ENCODE measurements at places on chromosomes 11 and 22. TPM values are rescaled to one million over a fixed set of nuclear protein-coding genes. Genes with fewer than 3 reads are reported as not detected.

SNRPD3 gene
- 84.2 TPM for total RNA-seq

PYGM gene
- 1.7 TPM for total RNA-seq

GGTLC2 gene
- not detected for total RNA-seq

OTOG gene
- total RNA-seq: not detected

UFD1 gene
- 44.9 TPM for total RNA-seq

- no peak for DNase-seq
These were observed 4.9 kb downstream of the RNF215 start for GRCh38 chr22:30382340-30382739.

- DNase-seq: peak; percentile 32
These were observed 14.8 kb downstream of the PLAAT3 start for GRCh38 chr11:63599211-63600122.

SEC14L6 gene
- not detected for total RNA-seq

SMIM35 gene
- not detected for total RNA-seq
